ENCODE measurements at places on chromosomes 3 and 15.

DNA sequence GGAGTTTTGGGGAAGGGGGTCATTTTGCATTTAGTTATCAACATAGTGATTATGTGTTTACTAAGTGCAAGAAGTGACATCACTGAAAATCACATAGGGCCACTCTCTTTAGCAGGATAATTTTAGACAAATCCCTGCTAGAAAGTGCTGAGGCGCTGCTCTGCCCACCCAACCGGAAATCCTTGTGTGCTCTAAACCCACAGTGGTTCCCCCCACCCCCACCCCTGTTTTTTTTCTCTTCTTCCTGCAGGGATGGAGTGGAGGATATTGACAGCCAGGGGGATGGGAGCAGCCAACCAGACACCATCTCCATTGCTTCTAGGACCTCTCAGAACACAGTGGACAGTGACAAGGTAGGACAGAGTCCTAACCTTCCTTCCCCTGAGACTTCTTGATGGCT lies 234.2 kb upstream of the UMPS start:
- DNase-seq = no peak

DNA sequence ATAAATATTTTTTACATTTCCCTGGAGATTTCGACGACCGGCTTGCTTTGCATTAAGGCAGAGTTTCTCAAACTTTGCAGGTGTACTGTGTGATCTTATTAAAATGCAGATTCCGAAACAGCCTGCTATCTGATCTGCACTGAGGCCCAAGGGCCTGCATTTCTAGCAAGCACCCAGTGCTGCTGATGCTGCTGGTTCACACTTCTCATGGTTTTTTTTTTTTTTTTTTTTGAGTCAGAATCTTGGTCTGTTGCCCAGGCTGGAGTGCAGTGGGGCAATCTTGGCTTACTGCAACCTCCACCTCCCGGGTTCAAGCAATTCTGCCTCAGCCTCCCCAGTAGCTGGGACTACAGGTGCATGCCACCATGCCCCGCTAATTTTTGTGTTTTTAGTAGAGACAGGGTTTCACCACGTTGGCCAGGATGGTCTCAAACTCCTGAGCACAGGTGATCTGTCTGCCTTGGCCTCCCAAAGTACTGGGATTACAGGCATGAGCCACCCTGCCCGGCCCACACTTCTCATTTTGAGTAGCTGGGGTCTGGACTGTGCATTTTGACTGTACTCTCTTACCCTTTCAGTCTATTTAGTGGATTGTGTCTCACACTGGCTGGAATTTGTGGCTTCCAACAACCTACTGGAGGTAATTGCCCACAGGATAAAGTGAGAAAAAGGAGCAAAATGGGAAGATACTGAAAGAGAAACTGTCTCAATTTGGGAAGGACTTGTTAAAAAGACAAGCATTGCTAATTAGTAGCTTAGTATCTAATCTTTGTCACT lies 94.1 kb downstream of the ITPR1 start:
- DNase-seq = no peak

DNA sequence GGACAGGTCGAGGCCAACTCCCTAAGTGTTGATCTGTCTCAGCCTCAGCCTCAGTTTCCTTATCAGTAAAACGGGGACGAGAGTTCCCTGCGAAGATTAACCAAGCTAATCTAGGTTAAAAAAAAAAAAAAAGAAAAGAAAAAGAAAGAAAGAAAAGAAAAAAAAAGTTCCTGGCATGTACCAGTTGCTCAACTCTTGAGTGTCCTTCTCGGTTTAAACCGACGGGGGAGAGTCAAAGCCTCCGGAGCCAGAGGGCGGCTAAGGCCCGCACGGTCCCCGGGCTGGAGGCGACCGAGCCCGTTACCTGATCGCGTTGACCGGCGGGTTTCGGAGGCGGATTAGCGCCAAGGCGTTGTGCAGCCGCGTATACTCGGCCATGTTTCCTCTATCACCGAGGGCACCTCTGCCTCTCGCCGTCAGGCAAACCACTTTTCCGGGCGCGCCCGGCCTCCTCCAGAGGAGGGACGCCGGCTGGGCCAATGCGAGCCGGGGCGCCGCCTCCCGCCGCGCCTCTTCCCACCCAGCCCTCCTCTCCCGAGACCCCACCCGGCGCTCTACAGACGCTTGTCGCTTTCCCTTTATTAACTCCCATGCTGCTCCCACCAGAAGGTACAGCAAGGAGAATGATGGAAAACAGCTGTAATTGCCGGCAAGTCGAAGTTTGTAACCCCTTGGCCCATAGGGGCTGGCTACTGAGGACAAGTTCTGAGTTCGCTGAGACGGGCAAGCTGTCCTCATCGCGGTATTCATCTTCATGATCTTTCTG lies at the start of gene EHHADH:
Gene EHHADH, minus strand, starts transcription at position 405 of the 766 bp plus-strand sequence. Its CDS starts 27 bp downstream, at position 378.
- peak; percentile 1 for DNase-seq

- no peak for DNase-seq
Observed at GRCh38 chr3:123158330-123158729, 43.4 kb upstream of the SEC22A start.

DNA sequence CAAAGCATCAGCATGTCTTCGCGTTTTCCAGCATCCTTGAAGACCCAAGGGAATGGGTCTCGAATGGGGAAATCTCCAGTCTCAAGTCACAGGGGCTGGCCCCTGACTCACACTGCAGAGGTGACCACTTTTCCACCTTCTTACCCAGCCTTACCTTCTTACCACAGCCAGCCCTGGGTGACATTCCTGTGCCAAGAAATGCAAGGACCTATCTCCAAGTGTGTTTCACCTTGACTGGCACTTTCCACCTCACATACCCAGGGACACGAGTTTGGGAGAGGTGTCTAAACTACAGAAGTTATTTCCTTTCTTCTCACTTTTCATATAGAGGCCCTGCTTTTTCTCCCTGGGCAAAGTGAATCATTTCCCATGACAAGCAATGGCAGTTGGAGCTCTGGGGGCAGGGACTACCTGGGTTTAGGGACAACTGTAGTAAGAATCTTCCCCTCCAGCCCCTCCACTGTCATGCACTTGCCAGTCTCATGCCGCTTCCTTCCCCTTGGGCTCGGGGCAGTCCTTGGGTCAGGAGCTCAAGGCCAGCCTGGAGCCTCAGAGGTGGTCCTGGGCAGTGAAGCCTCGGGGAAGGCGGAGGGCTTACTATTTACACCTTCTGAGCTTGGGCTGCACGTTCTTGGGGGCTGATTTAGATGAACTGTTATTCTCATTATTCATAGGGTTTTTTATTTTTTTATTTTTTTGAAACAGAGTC lies 16.8 kb downstream of the PAQR5 start:
- no peak for DNase-seq

- DNase-seq = no peak
Observed at GRCh38 chr3:22089284-22089683, 338.3 kb upstream of the ZNF385D start.

DNA sequence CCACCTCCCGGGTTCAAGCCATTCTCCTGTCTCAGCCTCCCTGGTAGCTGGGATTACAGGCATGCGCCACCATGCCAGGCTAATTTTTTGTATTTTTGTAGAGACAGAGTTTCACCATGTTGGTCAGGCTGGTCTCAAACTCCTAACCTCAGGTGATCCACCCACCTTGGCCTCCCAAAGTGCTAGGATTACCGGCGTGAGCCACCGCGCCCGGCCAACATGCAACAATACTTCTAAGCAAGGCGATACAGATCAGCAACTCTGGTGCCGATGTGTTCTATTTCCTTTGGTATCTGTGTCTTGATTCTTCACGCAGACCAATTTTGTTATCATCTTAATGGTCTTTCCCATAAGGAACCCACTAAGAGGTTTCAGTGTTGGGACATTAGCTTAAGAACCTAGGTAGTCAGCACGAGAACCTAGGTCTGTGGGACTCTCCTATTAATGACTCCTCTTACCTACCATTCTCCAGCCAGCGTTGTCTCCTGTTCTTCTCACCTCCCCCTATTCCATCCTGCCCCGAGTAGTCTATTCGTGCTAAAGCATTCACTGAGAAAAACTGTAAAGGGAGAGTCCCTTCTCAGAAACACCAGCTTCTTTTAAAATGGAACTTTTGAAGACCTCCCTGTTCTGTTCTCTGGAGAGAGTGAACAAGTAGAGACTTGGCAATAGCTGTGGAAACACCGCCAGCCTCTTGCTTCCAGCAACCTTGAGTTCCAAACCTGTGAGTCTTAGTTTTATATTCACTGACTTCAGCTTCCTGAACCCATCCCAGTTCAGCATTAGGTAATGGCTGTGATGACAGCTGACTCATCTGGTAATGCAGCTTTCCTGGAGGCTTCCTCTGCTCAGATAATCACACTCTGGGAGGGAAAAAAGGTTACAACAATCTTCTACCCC lies 61.2 kb downstream of the TSC22D2 start:
- no peak for DNase-seq

GRCh38 chr15:49467746-49468480 lies 44.9 kb downstream of the FGF7 start:
- DNase-seq = no peak

All from stimulated activated naive CD4-positive, alpha-beta T cell (primary cell).